ENCODE measurements at places on chromosomes 12 and 14.

DNA sequence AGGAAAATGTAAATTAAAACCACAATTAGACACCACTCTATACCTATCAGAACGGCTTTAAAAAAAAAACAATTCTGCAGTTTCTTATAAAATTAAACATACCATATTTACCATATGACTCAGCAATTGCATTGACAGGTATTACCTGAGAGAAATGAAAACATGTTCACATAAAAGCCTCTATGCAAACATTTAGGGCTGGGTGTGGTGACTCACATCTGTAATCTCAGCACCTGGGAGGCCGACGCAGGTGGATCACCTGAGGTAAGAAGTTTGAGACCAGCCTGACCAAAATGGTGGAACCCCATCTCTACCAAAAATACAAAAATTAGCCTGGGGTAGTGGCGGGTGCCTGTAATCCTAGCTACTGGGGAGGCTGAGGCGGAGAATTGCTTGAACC, 41.1 kb downstream of the SPTB start:
- no peak for DNase-seq

DNA sequence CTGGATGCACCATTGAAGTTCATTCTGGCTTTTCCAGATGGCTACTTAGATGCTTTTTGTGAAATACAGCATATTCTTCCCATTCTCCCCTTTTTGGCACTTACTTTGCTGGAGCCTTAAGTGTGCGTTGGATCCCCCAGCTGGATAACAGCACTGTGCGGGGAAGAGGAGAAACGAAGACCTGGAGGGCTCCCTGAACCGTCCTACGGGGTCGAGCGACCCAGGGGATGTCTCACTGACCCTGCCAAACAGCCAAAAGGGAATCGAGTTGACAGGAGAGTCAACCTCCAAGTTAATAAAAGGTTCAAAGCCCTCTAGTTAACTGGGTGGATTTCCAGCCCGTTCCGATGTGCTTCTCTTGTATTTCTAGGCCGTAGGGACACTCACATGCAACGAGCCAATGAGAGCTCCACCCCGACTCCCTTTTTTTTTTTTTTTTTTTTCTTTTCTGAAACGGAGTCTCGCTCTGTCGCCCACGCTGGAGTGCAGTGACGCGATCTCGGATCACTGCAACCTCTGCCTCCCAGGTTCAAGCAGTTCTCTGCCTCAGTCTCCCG, 1.0 kb upstream of the CAMKK2 start:
- no peak for DNase-seq

GRCh38 chr12:55720071-55720564, at the start of gene RDH5:
RDH5 (plus strand) TSS chr12:55720393; CDS start chr12:55721185, 792 bp downstream.
- DNase-seq: no peak

DNA sequence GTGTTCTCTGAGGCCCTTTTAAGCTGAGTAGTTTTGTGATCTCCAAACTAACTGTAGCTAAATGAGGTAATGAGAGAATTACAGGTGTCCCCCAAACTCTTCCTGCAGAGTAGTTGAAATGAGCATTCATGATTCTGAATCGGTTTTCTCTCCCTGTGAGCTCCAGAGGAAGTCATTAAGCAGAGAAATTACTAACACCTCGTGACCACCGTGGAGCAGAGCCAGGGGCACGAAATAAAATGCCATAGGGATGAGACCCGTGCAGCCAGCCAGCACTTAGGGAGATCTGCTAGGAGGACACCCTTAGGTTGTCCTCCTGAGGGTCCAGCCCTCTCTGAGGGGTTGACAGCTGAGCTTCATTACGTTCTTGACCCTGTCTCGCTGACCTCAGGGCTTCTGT, 79.5 kb downstream of the SLC25A47 start:
- DNase-seq: no peak

GRCh38 chr14:60331201-60332045, 82.4 kb downstream of the PPM1A start:
- DNase-seq: peak; percentile 64

DNA sequence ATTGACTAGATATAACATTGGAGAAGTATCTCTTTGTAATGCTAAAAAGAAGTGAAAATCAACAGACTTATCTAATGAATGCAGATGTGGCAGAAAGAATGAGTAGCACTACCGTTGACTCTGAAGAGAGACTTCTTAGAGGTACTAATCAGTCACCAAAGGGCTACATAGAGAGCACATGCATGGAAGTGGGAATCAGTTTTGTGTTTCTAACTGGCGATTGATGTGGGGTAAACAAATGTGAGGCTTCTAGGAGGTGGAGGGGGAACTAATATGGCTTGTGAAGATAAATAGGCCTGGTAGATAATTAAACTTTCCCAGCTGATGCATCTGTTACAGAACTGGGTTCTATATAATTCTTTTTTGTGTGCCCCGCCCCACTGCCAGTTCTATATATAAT, 10.5 kb downstream of the COCH start:
- no peak for DNase-seq

DNA sequence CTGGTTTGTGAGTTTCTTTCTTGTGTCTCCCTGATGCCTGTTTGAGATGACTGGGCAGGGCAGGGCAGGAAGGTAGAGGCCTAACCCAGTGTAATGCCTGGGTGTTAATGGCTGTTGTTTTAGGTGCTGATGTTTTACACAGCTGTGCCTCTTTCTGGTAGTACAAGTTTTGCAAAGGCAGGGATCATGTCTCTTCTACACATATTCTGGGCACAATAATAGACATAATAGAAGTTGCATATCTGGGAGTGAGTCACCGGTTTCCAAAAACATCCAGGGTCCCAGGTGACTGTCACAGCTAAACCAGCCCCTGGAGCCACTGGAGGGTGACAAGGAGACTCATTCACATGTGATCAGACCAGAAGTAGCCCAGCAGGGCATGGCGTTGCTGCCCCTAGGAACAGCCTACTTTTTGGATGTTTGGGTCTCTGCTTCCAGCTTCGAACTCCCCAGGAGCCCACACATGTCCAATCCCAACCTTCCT, 18.1 kb downstream of the TPCN1 start:
- no peak for DNase-seq

DNA sequence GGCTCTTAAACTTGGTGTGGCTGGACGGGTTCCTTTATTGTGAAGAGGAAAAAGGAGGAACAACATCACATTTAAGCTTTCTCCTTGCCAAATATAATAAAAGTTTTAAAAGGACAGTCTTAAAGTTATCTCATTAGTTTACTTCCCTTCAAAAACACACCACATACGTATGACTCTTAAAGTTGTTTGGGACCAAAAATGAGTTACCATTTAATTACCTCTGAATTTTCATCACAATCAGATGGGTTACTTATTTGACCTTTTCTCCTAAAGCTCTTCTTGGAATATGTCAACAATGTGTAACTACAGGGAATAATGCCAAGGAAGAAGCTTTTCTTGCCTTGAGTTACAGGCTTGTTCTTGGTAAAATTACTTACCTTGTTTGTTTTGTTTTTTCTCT, 16.4 kb downstream of the RAB21 start:
- no peak for DNase-seq

DNA sequence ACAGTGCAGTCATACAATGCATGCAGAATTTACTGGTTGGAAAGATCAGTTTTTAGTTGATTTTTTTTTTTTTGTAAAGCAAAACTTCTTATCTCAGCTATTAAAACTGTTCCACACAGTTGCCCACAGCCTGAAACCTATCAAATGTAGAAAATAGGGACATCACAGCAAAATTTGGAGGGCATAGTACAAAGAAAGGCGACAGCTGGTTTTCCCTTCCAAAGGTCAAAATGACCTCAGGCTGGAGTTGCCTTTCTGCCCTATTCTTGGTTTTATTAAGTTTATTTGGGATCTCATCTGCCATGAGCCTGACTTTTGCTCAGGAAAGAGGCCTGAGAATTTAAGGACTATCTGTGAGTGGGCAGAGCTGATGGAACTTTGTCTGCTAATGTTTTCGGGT, 28.5 kb downstream of the NOPCHAP1 start:
- DNase-seq: no peak

DNA sequence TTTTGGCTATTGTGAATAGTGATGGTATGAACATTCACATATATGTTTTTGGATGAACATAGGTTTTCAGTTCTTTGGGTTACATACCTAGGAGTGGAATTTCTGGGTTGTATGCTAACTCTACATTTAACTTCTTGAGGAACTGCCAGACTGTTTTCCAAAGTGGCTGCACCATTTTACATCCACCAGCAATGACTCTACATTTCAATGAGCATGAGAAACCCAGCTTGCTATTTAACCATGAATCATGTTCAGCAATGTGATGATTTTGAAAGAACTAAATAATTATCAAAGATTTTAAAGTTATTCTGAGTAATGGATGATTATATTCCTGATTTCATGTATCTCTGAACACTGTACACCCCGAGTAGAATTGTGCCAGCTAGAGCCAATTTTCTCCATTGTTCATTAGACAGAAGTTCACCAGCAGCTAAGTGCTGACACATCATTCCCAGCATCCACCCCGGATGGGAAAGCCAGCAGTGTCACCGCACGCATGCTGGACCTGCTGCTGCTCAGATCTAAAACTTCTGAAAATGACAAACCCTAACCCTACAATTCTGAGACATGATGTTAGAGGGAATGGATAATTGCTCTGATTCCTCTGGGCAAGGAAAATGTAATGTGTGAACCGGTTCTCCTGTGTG, 13.3 kb upstream of the ANAPC5 start:
- DNase-seq: no peak

DNA sequence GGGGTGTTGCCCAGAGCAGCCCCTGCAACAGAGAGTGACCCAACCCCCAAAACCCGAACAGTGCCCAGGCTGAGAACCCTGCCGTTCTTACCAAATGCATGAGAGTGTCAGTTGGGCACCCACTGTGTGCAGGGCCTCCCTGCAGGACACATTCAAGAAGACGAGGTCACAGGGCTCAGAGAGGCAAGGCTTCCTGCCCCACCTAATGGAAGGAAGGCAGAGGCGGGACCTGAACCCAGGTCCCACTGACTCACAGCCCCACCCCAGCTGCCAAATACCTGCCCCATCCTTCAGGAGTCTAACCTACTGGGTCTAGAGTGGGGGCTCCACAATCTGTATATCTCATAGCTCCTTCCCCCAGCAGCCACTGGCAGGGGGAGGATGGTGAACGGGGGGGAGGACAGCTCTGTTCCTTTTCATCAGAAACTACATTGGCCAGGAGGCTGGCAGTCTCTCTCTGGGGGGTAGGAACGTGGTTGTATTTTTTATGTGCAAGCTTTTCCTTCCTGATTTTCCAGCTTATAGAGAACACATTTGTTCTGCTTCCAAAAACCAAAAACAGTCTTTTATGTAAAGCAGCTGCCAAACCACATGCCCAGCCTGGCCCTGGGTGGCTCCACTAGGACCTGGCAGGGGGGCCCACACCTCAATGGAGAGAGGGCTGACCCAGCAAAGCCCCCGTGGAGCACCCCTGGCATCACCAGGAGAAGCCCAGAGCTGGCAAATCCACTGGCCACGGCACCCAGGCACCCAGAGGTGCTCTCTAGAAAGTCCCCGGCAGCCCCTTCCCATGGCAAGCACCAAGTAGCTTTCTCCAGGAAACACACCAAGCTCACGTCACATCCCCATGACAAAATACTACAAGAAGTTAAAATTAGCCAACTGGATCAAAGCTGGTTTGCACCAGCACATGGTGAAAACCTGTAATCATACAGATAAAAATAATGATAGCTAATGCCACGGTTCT, 17.0 kb downstream of the NCOR2 start:
- no peak for DNase-seq

DNA sequence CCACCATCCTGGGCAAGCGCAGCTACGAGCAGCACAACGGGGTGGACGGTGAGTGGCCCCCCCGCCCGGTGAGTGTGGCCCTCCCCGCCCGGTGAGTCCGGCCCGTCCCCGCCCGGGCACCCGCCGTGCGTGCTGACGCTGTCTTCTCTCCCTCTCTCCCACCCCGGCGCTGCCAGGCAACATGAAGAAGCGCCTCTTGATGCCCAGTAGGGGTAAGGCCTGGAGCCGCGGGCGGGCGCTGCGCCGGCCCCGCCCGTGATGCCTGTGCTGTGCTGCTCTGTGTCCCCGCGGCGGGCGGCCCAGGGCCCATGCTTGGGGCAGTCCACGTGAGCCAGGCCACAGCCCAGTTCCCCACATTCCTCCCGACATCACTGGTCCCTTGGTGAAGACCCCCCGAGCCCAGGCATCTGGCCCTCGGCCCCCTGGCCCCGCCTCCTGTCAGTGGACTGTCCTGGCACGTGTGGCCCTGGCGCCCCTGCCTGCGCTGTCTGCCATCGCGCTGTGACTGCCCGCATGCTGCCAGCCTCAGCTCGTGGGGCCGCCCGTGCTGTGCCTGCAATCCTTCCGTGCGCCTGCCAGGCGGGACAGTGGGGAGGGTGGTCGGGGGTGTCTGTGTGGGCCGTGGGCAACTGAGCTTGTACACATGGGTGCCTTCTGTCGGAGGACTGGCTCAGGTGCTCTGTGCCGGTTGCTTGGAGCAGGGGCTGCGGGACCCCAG, 7.9 kb upstream of the CRIP2 start:
- DNase-seq: no peak

GRCh38 chr12:43883311-43883710, 47.4 kb downstream of the TMEM117 start:
- DNase-seq: no peak

DNA sequence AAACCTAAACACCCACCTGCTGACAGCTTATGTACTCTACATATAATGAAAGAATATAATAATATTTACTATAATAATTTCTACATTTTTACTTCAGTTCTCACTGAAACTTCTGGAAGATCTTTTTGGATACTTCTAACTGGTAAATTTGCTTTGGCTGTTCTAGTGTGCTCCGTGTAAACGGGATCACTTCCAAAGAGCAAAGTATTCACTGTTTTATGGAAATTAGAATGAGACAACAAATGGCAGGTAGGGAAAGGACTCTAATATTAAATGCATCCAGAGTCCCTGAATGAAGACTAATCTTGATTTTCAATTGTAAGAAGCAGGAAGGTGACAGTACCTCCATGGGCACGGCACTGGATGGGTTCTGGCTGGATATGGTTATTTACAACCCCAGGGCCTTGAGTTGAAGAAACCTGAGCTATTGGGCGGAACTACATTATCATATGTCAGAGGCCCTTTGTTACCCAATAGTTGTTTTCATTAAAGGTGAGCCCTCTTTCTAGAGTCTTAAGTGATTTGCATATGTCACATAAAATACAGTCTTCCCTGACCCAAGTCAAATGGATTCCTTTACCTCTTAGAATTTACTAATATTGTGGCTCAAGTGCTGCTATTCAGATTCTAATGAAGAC, 10.7 kb downstream of the ERP29 start:
- no peak for DNase-seq

GRCh38 chr14:68663385-68664076, 129.3 kb downstream of the ZFP36L1 start:
- DNase-seq: no peak

DNA sequence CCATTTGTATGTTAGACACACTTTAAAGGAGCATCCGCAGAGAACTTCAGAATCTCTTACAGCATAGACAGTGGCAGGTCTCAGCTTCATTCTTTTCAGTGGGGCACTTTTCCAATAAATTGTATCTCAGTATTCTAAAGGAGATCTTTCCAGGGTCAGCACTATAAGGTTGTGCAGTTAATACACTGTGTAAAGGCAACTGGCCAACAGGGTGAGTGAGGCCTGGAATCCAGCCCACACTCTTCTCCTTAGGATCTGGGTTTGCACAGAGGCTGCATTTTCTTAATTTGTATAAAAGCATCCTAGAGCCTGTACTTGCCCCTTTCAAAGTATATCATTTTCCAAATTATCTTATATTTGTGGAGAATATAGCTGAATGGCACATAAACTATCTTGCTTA, 94.2 kb downstream of the MYF5 start:
- DNase-seq: no peak

- no peak for DNase-seq
Measured at GRCh38 chr12:112846619-112847018, 55.1 kb downstream of the RPH3A start.

GRCh38 chr12:104469523-104469922, 12.8 kb downstream of the CHST11 start:
- DNase-seq: no peak
